ENCODE measurements at places on chromosomes 7 and 10.

DNA sequence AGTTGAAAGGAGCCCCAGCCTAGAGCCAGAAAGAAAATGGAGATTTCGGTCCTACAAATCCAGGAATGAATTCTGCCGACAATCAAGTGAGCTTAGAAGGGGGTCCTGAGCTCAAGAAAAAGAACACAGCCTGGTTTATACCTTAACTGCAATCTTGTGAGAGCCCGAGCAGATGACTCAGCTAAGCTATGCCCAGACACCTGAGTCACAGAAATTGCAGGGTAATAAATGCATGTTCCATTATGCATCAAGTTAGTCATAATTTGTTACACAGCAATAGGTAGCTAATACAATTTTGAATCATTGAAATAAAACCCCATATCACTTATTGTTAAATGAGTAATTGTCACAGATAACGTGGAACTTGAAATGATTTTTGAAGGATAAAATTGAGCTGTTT lies 111.8 kb upstream of the FOXP2 start:
- H3K27me3 ChIP-seq, result no peaks in the 10 kb centered on the region
- DNase-seq, result no peak
- no peak overlapping the region for H3K4me3 ChIP-seq
- H3K36me3 ChIP-seq, result no peaks in the 10 kb centered on the region
- no peaks in the 10 kb centered on the region for H3K4me1 ChIP-seq

- no peak overlapping the region for H3K27ac ChIP-seq
- DNase-seq, result no peak
- no peaks in the 10 kb centered on the region for H3K4me1 ChIP-seq
These were observed 3.4 kb downstream of the FAM24B start for GRCh38 chr10:122875843-122876466.

GRCh38 chr7:2446676-2447075 lies 29.5 kb downstream of the GRIFIN start:
- no peak overlapping the region for H3K4me3 ChIP-seq
- no peaks in the 10 kb centered on the region for H3K36me3 ChIP-seq
- no peaks in the 10 kb centered on the region for H3K27me3 ChIP-seq
- no peak for DNase-seq

- H3K27me3 ChIP-seq, result no peaks in the 10 kb centered on the region
- no peak for DNase-seq
- H3K4me3 ChIP-seq, result no peak overlapping the region
- no peaks in the 10 kb centered on the region for H3K36me3 ChIP-seq
- no peaks in the 10 kb centered on the region for H3K4me1 ChIP-seq
- no peak overlapping the region for H3K27ac ChIP-seq
These were observed 77.5 kb upstream of the PDE1C start for GRCh38 chr7:32147546-32148268.

DNA sequence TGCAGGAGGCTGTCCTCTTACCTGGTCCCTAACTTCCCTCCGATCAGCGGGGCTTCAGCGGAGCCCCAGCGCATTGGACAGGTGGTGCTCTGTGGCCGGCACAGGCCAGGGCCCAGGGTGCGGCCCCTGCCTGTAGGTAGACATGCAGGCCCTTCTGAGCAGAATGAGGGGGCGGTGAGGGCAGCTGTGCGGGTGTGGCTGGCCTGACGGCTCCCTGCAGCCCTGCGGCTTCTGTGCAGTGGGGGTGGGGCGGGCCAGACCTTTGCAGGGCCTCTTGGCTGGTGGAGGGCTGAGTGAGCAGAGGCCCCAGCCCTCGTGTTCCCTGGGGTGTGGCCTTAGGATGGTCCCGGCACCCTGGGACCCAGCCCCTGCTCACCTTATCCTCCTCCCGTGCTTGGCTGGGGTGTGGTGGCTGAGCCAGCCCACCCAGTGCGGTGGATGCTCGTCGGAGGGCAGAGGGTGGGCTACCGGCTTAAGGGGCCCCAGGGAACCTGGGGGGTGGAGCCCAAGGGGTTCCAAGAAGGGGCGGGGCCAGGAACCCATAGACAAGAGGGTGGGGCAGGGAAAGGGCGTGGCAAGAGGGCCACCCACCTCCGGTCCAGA lies 175.2 kb upstream of the TNRC18 start:
- no peak overlapping the region for H3K27ac ChIP-seq
- H3K27me3 ChIP-seq, result no peaks in the 10 kb centered on the region
- peaks cover 24% of the 10 kb centered on the region for H3K4me1 ChIP-seq
- DNase-seq, result peak; percentile 33
- H3K36me3 ChIP-seq, result peaks cover 7% of the 10 kb centered on the region
- no peak overlapping the region for H3K4me3 ChIP-seq
